ENCODE measurements at places on chromosomes 13 and 19.

DNA sequence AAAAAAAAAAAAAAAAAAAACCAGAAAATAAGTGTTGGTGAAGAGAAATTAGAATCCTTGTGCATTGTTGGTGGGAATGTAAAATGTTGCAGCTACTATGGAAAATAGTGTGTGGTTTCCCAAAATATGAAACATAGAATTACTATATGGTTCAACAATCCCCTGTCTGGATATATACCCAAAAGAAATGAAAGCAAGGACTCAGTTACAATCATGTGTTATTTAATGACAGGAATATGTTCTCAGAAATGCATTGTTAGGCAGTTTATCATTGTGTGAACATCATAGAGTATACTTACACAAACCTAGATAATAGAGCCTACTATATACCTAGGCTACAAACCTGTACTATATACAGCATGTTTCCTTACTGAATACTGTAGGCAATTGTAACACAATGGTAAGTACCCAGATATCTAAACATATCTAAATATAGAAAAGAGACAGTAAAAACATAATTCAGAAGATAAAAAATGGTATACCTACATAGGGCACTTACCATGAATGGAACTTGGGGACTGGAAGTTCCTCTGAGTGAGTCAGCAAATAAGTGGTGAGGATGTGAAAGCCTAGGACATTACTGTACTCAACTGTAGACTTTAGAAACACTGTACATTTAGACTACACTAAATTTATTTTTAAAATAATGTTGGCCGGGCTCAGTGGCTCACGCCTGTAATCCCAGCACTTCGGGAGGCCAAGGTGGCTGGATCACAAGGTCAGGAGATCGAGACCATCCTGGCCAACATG lies 25.7 kb upstream of the SLC7A1 start:
- DNase-seq, result no peak

DNA sequence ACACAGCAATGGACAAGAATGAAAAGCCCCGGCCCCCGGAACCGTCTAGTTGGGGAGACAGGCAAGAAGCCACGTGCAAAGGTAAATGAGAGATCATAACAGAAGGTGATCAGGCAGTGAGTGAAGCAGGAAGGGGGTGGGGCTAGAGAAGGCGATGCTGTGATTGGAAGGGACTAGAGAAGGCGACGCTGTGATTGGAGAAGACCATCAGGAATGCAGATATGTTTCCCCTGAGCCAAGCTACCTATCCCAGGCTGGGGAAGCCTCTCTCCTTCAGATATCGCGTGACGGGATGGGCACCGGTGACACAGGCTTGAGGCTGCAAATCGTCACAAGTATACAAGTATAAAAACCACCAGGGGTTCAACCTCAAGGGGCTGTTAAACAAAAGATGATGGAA lies 21.8 kb downstream of the DCAF15 start:
- DNase-seq, result peak; percentile 67

DNA sequence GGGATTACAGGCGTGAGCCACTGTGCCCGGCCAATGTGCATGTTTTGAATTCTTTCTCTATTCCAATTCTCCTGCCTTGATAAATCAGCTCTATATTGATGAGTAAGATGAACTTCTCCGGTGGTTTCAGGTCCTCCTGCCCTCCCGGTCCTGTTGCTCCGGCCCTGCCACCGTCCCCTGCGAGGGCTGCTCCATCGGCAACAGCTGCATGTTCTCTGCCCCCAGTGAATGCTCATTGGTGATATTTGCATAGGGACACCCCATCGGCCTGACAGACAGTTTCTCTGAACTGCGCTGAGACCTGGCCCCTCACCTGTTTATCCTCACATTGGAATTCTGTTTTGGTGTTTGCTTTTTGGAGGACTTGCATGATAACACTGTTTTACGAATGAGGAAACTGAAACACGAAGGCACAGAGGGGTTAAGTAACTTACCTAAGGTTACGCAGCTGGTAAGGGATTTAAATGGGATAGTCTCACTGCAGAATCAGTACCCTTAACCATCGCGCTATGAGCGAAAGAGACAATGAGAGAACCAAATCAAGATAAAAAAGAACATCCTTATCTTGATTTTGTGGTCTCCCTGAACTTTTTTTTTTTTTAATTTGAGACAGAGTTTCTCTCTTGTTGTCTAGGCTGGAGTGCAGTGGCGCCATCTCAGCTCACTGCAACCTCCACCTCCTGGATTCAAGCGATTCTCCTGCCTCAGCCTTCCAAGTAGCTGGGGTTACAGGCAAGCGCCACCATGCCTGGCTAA lies 32.2 kb downstream of the ZNF557 start:
- DNase-seq, result no peak

DNA sequence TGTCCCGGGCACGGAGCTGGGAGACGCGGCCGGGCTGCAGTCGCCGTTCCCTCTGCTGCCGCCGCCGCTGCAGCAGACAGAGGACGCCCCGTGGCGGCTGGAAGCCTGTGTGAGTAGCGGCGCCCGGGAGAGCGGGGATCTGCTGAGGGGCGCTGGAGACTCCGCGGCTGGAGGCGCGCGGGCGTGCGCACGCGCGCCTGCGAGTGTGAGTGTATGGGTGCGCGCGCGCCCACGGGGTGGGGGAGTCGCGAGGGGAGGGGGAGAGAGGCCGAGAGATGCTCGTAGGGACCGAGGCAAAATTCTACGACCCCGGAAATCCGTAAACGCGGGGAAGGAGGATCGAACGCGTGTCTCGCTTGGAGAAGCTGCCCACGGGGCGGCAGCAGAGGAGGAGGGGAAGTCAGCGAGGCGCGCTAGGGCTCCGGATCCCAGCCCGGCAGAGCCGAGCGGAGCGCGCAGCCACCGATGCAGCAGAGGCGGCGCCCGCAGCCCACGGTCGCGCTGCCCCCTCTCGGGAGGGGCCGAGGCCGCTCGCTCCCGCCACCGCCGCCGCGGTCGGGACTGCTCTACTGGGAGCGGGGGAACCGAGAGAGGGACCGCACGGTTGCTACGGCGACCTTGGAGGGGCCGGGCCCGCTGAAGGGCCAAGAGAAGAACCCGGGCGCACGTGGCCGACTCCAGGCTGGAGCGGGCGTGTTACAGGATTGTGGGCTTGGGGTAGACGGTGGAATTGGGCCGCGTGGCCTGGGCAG lies at the start of gene ENOX1:
ENOX1 (minus strand) TSS at position 207 of the 752 bp plus-strand sequence.
- DNase-seq, result peak; percentile 30

DNA sequence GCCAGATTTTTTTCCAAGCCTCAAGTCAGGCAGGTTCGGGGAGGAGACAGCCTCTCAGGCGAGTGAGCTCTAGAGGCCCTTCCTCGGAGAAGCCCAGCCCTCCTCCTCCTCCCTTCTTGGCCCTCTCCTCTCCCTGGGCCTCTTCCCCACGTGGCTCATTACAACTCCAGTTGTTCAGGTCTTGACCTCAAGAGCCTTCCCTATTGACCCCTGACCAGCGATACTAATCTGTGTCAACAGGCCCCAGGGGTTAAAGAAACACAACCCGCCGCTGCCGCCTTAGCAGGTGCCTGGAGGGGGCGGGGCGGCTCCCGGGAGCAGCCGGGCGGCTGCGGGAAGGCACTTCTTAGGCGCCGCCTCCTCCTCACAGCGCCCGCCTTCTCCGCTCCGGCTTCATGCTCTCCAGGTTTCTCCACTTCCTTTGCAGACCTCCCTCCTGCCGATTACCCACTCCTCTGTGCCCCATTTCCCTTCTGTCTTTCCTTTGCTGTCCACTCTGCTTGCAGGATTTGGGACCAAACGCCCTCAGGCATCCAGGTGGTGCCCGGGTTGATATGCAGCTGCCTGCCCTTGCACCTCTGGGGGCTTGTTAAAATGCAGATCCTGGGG lies 51.0 kb downstream of the LYL1 start:
- peak; percentile 27 for DNase-seq

DNA sequence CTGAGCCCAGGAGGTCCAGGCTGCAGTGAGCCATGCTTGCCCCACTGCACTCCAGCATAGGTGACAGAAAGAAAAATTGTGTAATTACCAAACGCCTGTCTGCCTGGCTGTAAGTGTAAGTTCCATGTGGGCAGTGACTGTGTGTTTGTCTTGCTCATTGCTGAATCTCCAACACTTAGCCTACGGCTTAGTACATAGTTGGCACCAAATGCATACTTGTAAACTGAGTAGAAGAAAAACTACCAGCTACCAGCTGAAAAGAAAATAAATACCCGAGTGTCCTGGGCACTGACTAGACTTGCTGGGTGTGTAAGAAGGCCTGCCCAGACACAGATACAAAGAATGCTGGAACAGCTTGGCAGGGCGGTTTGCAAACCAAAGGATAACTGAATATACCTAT lies 2.7 kb upstream of the CEBPG start:
- DNase-seq, result no peak

DNA sequence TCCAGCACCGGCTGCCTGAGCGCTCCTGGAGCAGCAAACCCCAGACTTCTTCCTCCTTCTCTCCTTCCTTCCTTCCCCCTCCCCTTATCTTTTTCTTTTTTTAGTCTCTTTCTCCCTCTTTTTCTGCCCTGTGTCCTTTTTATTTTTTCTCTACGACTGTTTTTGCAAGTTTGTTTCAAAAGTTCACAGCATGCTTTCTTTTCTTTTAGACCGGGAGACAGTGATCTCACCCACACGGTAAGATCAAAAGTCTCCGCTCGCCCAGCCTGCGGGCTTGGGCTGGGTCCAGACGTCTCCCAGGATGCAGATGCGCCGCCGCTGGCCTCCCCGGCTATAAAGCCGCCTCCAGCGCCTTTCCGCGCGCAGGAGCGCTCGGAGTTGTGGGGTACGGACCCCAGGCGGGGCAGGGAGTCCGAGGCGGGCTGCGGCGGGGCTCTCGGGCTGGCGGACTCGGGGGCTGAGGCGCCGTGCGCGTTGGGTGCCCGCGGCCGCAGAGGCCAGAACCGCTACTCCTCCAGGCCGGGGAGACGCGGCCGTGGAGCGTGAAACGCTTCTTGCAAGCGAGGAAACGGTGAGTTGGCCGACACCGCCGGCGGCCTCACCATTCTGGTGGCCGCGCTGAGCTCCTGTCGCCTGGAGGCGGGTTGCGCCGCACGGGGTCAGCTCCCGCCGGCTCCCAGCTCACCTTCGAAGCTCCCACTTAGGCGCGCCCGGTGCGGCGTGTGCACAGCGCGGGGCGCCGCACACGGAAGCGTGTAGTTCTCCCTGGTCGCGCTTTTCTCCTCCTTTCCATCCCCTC lies 2.0 kb upstream of the TSHZ3 start:
- DNase-seq, result peak; percentile 6

DNA sequence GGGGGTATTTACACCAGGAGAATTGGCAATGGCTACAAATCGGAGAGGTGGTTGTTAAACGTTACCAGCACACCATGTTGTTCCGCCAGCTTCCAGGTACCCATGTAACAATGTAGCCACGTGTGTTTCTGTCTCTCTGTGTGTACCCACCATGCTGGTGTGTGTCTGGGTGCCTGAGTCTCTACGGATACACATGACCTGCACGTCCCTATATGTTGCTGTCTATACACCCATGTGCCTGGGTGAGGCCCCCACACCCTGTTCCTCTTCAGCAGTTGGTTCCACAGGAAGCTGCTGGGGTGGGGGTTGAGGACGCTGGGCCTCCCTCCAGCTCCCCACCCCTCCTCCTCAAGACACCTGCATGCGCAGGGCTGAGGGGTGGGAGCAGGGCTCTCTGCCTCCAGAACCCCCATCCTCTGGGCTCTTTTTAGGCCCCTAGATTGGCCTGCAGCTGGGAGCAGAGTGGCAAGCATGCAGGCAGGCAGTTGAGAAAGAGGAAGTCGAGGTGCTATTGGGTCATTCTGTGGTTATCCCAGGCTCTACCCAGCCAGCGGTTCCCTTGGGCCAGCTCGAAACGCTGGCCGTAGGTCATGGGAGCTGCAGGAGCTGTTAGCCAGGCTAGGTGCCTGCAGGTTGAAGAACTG lies at the start of gene ARHGEF18:
ARHGEF18 (plus strand) TSS at position 351 of the 644 bp plus-strand sequence. CDS start 13,954 bp downstream, outside the sequence.
- peak; percentile 75 for DNase-seq

- no peak for DNase-seq
These were observed 123.2 kb downstream of the ENOX1 start for GRCh38 chr13:43663474-43664090.

DNA sequence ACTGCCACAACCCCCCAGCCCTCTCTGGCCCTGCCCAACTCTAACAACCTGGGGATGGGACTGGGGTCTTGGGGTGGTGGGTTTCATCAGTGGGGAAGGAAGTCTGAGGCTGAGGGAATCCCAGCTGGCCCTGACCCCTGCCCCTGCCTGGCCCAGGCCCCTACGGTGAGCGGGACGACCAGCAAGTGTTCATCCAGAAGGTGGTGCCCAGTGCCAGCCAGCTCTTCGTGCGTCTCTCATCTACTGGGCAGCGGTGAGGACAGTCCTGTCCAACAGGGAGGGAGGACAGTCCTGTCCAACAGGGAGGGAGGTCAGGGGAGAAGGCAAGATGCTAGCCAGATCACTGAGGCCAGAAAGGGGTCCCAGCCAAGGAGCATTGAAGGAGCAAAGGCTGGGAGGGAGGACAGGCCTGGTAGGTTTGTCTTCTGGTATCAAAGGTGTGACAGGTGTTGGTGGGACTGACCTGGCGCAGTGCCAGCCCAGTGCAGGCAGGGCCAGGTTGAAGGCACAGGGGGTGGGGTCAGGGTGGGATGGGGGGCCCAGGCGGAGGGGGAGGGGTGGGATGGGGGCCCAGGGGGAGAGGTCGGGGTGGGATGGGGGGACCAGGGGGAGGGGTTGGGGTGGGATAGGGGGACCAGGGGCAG lies 12.1 kb upstream of the LTBP4 start:
- DNase-seq, result no peak

GRCh38 chr13:99812625-99813024 lies 158.9 kb downstream of the ZIC5 start:
- DNase-seq, result no peak

DNA sequence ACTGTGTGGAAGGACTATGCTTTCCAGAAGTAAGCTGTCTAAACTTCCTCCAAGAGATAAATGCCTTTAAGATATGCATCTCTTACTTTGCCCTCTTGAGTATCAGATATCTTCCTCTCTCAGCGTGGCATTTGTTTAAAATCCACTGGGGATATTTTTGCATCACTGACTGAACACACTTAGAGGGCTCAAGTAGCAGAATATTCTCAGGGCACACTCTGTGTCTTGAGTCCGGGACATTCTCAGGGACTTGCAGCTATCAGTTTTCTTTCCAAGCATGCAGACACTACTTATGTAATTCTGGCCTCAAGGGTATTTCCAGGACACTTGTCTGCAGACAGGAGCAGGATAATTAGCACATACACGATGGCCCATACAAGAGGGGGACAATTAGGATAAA lies 84.7 kb downstream of the ERCC5 start:
- DNase-seq, result no peak

DNA sequence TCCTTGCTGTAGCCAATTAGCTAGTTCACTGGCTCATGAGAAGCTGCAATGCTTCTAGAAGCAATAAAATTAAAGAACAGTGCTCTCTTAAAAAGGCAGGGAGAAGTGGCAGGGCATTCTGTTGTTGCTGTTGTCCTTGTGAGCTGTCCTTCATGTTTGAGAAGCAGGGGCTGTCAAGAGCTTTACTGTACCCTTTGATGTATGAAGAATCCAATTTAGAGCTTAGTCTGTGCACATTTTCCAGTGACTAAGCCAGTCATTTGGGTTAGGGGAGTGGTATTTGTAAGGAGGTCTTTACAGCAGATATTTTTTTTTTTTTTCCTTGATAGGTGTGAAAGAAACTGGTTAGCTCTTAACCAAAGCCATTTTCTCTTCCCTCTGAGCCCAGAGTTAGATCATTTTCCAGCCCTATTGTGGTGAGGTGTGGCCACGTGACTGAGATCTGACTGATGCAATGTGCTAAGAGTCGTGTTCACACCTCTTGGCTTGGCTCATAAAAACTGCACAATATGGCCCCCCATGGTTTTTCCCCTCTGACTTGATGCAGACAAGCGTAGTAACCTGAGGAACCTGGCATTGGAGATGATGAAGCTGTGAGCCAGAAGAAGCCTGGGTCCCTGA lies 309.6 kb upstream of the TMTC4 start:
- DNase-seq, result no peak

GRCh38 chr19:34661357-34661756 lies 15.6 kb downstream of the SCGB2B2 start:
- DNase-seq, result no peak

GRCh38 chr13:81639984-81640582 lies 1299.2 kb upstream of the SPRY2 start:
- no peak for DNase-seq

All from activated CD8-positive, alpha-beta T cell treated with anti-CD3 and anti-CD28 coated beads for 36 hours (primary cell).